ENCODE measurements at places on chromosomes 6 and 20. TPM values are rescaled to one million over a fixed set of nuclear protein-coding genes. Genes with fewer than 3 reads are reported as not detected.
A peak's percentile ranks its signal among the peaks of the same experiment; 100 is the strongest.

DNA sequence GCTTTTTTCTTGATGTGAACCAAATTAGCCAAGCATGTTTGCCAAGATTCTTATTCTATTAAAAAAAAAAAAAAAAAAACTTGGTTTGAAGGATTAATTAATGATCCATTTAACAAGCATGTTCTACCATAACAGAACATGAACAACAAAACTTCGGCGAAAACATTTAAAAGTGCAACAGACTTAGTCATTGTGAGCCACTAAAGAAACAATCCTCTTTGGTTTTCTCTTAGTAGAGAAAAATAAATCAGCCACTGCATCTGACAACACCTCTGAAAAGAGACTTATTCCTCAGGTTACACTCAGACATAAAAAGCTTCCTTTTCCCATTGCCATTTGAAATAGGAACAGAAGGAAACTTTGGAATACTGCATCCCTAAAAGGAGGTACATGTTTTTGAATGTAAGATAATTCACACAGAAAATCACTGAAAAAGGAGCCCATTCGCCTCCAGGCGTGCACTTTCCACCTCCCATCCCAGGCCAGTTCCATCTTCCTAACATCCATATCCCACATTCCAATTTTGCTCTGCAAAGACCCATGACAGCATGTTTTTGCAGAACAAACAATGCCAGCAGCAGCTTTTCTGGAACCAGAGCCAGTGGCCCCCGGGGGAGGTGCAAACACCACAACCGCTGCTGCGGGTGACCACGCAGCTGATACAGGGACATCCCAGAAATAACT is 79.5 kb downstream of the ZMYND8 start:
- peaks cover 44% of the 10 kb centered on the region for H3K4me1 ChIP-seq
- no peak overlapping the region for H3K27ac ChIP-seq
- no peak overlapping the region for H3K4me3 ChIP-seq

- no peak overlapping the region for H3K27ac ChIP-seq
- no peaks in the 10 kb centered on the region for H3K36me3 ChIP-seq
- H3K4me1 ChIP-seq, result peaks cover 26% of the 10 kb centered on the region
- no peak overlapping the region for H3K4me3 ChIP-seq
- no peak for DNase-seq
- H3K27me3 ChIP-seq, result peaks cover 8% of the 10 kb centered on the region
Observed at GRCh38 chr6:96468681-96469224, 52.9 kb upstream of the UFL1 start.

DNA sequence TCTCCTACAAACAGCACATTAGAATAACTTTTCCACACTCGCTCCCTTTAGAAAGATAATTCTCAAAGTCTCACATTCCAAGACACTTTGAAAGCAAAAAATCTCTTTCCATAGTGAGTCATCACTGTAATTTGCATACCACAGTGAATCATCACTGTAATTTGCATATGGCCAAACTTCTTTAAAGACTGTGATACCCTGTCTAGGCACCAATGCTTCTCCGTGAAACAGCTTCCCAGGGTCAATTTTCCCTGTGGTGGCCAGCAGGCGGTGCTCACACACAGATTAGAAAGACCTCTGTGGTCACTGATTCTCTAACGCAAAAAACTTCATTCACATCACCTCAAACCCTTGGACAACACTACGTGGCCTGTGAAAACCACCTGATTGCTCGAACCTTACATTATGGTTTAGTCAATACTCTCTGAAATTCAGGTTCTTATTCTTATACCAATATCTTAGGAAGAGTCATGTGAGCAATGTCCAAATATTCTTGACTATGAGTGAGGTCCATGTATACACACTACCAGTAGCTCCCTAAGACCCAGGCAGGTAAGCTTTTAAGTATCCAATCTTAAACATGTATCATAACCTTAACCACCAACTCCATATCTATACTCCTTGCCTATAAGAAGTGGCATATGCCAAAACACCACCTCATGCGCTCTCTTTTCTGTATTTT is 78.5 kb upstream of the PHACTR1 start:
- peaks cover 5% of the 10 kb centered on the region for H3K4me1 ChIP-seq
- H3K4me3 ChIP-seq, result no peak overlapping the region
- H3K27me3 ChIP-seq, result peaks cover 30% of the 10 kb centered on the region
- no peak overlapping the region for H3K27ac ChIP-seq
- peak; percentile 72 for DNase-seq

DNA sequence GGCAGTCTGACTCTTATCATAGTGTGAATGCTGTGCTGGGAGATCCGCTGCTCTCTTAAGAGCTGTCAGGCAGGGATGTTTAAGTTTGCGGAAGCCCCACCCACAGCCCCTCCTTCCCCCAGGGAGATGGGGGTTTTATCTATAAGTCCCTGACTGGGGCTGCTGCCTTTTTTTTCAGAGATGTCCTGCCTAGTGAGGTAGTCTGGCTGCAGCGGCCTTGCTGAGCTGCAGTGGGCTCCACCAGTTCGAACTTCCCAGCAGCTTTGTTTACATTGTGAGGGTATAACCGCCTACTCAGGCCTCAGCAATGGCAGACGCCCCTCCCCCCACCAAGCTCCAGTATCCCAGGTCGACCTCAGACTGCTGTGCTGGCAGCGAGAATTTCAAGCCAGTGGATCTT is 75.7 kb upstream of the UST start:
- H3K4me1 ChIP-seq, result no peaks in the 10 kb centered on the region
- no peak overlapping the region for H3K4me3 ChIP-seq
- H3K27ac ChIP-seq, result no peak overlapping the region

DNA sequence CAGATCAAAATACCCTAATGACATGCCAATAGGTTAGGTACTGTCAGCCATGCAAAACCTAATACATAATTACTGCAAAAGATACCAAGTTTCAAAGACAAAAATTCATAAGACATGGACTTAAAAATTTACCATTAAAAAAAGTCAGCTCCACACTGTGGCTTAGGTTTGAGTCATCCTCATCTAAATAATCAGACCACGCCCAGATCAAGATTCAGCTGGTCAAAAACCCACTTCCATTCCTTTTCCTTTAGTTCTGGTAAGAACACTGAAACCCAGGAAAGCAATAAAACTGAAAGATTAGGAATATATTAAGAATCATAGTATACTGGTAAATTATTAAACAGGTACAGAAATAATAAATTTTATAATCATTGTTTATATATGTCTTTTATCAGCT is 81.0 kb upstream of the ASF1A start:
- peaks cover 25% of the 10 kb centered on the region for H3K36me3 ChIP-seq
- H3K27ac ChIP-seq, result no peak overlapping the region
- no peak for DNase-seq
- H3K4me3 ChIP-seq, result no peak overlapping the region

DNA sequence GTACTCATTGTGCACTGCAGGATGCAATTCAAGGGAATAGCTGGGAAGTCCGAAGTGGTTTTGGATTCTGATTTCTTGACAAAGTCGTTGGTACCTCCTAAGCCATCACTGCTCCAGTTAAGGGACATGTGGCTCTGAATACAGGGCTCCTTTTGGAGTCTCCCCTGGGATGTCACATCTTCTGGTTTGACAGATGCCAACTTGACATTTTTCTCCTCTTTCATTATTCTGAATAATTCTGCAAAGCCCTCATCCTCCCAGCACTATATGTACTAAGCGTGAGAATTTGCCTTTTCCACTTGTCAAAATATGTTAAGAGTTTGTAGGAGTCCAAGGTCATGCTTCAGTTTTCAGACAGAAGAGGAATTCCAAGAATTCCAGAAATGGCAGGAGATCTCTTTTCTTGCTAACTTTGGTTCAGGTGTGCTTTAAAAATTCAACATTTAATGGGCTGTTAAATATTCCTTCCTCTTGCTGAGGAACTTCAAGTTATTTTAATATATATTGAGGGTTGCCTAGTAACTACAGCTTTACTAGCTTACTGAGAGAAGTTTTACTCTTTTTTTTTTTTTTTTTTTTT is 38.7 kb downstream of the DOK5 start:
- DNase-seq, result no peak
- H3K27ac ChIP-seq, result no peak overlapping the region
- no peaks in the 10 kb centered on the region for H3K4me1 ChIP-seq

- no peaks in the 10 kb centered on the region for H3K27me3 ChIP-seq
- no peak overlapping the region for H3K4me3 ChIP-seq
- peaks cover 21% of the 10 kb centered on the region for H3K36me3 ChIP-seq
- no peak for DNase-seq
- H3K27ac ChIP-seq, result no peak overlapping the region
Observed at GRCh38 chr6:127686084-127686483, 109.1 kb downstream of the C6orf58 start.

DNA sequence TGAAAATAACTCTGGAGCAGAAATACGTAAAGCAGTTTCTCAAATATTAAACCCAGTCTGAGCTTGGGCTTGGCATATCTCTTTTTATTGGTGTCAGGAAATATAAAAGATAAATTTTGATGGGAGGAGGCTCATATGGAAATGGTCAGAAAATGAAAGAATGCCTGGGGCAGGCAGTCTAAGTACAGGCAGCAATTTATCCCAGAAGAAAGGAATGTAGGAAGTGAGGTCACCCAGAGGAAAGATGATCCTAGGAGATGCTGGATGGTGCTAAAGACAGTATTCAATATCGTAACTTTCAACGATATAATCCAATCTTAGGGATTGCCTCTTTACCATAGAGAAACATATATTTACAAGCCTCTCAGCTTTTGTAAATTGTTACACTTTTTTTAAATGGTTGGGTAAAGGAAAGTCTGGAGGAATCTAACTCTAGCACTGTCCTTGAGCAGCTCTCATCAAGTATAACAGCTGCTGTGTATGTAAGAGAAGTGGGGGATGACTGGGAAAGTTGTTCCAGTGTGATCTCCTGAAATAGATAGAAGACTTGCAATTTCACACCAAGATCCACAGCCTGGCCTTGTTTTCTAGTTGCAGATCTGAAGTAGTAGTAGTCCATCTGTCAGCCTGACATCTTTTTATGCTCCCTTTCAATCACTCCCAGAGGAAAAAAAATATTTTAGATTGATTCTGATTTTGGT is 256.9 kb upstream of the SASH1 start:
- no peak overlapping the region for H3K27ac ChIP-seq
- H3K27me3 ChIP-seq, result peaks cover 7% of the 10 kb centered on the region
- no peaks in the 10 kb centered on the region for H3K36me3 ChIP-seq
- no peaks in the 10 kb centered on the region for H3K4me1 ChIP-seq
- H3K4me3 ChIP-seq, result no peak overlapping the region
- DNase-seq, result no peak

DNA sequence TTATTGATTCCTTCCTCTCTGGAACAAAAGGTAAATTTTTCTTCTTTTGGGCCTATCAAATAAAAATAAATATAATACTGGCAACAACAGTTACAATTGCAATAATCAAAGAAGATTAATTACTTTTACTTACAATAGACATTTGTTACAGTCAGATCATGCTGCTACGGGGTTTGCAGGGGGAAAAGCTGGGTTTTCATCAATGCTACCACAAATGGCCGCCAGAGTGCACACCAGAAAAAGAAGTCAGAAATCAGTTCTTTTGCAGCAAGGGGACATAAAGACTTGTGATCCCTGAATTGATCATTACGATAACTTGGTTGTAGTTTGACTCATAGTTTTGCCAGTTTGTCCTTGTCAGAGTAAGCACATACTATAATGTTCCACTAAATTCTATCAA is 714.5 kb upstream of the EYS start:
- no peak for DNase-seq
- no peaks in the 10 kb centered on the region for H3K36me3 ChIP-seq
- H3K4me3 ChIP-seq, result no peak overlapping the region
- H3K27ac ChIP-seq, result no peak overlapping the region
- H3K4me1 ChIP-seq, result no peaks in the 10 kb centered on the region
- H3K27me3 ChIP-seq, result no peaks in the 10 kb centered on the region

- H3K4me3 ChIP-seq, result no peak overlapping the region
- peaks cover 60% of the 10 kb centered on the region for H3K36me3 ChIP-seq
- DNase-seq, result no peak
- H3K4me1 ChIP-seq, result peaks cover 53% of the 10 kb centered on the region
- H3K27ac ChIP-seq, result peak overlapping the region; percentile 26
Observed at GRCh38 chr6:12110523-12111362, 98.6 kb downstream of the HIVEP1 start.

GRCh38 chr6:150659046-150659763 is 59.5 kb downstream of the PLEKHG1 start:
- H3K27ac ChIP-seq, result no peak overlapping the region
- no peak for DNase-seq
- H3K36me3 ChIP-seq, result peaks cover 1% of the 10 kb centered on the region
- H3K27me3 ChIP-seq, result peaks cover 4% of the 10 kb centered on the region
- H3K4me1 ChIP-seq, result no peaks in the 10 kb centered on the region

GRCh38 chr20:51800060-51800871 is 2.1 kb downstream of the SALL4 start:
- peaks cover 55% of the 10 kb centered on the region for H3K27me3 ChIP-seq
- peaks cover 8% of the 10 kb centered on the region for H3K4me1 ChIP-seq
- no peak overlapping the region for H3K27ac ChIP-seq
- peak overlapping the region; percentile 45 for H3K4me3 ChIP-seq
- DNase-seq, result peak; percentile 84

DNA sequence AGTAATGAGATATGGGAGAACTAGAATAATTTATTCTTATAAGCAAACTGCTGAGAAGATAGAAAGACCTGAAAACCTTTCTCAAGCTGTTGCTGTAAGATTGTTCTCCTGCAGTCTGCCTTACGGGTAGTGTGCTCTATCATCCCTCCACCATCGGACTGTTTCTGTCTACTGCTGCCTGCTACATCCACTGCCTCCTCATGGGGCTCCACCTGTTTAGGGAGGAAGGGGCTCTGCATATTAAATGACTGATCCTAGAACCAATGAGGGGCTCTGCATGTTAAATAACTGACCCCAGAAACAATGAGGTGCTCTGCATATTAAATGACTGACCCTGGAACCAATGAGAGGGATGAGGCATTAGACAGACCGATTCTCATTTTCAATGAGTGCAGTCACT is 654.6 kb downstream of the KIF16B start:
- H3K4me3 ChIP-seq, result no peak overlapping the region
- no peaks in the 10 kb centered on the region for H3K4me1 ChIP-seq
- H3K27ac ChIP-seq, result no peak overlapping the region
- no peaks in the 10 kb centered on the region for H3K36me3 ChIP-seq
- no peaks in the 10 kb centered on the region for H3K27me3 ChIP-seq

GRCh38 chr6:37965964-37966676 is 146.6 kb downstream of the ZFAND3 start:
- no peak for DNase-seq
- H3K4me1 ChIP-seq, result peaks cover 59% of the 10 kb centered on the region
- no peak overlapping the region for H3K4me3 ChIP-seq
- H3K27me3 ChIP-seq, result no peaks in the 10 kb centered on the region

DNA sequence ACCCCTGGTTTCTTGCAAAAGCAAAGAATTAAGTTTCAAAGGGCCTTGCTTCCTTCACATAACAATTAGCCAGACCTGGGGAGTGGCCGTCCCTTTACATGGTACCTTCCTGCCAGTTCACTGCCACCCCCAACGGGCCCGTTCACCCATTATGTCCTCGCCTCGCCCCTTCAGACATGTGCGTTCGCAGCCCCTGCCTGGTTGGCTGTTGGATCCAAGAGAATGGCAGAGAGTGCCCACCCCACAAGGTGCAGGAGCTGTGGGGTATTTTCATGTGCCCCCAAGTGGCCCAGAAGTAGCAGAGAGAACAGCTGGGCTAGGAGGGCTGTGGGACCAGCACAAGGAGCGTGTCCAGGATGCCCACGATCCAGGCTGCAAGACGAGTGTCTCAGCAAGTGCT is 422.9 kb upstream of the SULF2 start:
- H3K4me3 ChIP-seq, result no peak overlapping the region
- no peaks in the 10 kb centered on the region for H3K36me3 ChIP-seq
- no peaks in the 10 kb centered on the region for H3K4me1 ChIP-seq
- H3K27ac ChIP-seq, result no peak overlapping the region

BPIFB1 gene
- total RNA-seq, result not detected

RIPPLY2 gene
- not detected for total RNA-seq

RAET1L gene
- total RNA-seq, result not detected

DPPA5 gene
- not detected for total RNA-seq

VSX1 gene
- total RNA-seq, result not detected

SLC22A7 gene
- total RNA-seq, result not detected

RIPOR3 gene
- total RNA-seq, result not detected

RAB44 gene
- 0.05 TPM for total RNA-seq

ULBP3 gene
- total RNA-seq, result 0.77 TPM

TBX18 gene
- total RNA-seq, result not detected

CST9L gene
- not detected for total RNA-seq
